ENCODE measurements at places on chromosomes 3 and 15.

DNA sequence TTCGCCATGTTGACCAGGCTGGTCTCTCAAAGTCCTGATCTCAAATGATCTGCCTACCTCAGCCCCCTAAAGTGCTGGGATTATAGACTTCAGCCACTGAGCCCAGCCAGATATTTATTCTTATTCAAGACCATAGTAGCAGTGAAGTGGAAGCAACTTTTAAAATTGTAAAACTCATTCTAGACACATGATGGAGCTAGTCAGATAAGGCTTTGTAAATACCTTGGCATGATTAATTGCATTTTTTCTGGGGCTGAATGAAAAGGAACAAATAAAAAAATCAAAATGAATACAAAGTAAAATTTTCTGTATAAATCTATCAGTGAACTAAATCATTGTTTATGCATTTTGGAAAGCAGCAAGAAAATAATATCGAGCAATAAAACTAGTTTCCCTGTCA lies 4.1 kb upstream of the MYO1E start:
- no peak for DNase-seq

- DNase-seq = peak; percentile 100
Measured at GRCh38 chr3:11136830-11137626, 17.3 kb upstream of the HRH1 start.

DNA sequence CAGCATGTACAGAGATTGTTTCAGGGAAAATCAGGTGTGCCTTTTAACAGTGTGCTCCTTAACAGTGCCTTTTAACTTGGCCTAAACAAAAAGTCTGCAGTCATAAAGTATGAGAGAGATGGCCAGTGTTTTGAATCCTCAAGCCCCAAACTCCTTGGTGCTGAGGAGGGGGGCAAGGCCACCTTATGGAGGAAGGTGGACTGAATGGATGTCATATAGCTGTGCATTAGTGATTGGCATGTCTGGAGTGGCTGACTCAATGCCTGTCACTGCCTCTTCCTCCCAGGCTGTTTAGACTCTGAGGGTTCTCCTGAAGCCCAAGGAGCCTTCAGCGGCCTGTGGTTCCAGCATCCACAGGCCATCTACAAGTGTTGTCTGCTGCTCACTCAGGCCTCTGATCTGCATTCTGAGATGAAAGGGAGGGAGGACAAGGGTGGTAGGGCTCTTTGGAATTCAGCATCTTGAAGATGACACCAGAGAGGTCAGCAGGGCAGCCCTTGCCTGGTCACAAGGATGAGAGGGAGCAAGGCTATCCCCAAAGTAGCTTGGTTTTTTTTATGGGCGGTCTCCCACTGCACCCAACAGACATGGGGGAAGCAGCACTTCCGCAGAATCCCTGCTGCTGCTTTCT lies 1.5 kb downstream of the FOXL2NB start:
- DNase-seq = no peak

GRCh38 chr3:28651159-28651558 lies 302.5 kb upstream of the AZI2 start:
- no peak for DNase-seq

DNA sequence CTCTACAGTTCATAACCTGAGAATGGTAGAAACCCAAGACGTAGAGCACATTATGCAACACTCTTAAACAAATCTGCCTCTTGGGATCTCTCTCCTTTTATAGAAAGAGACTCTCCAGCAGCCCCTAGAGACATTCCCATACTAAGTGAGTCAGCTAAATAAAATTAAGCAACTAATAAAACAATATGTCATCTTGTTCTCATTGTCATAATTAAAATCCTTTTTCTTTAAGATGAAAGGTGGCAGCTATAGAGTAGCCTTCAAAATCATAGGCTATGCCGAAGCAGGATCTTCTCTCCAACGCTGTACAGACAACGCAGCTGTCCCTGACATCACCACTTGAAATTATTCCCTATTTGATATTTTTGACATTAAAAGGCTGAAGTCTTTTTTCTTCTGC lies 790.0 kb downstream of the FHIT start:
- DNase-seq = no peak

DNA sequence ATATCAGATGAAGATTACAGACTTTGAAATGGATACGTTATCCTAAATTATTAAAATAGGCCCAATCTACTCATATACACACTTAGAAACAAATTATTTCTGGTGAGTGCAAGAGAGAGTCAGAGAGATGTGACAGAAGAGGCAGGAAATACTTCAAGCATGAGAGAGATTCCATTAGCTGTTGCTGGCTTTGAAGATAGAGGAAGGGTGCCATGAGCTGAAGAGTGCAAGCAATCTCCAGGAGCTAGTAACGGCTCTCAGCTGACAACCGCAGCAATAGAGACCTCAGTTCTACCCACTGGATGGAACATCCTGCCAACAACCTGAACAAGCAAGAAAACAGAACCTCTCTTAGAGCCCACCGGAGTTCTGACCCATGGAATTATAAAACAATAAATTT lies 270.7 kb upstream of the SLITRK3 start:
- DNase-seq = no peak

- no peak for DNase-seq
Measured at GRCh38 chr15:60299452-60300047, 98.2 kb downstream of the ANXA2 start.

DNA sequence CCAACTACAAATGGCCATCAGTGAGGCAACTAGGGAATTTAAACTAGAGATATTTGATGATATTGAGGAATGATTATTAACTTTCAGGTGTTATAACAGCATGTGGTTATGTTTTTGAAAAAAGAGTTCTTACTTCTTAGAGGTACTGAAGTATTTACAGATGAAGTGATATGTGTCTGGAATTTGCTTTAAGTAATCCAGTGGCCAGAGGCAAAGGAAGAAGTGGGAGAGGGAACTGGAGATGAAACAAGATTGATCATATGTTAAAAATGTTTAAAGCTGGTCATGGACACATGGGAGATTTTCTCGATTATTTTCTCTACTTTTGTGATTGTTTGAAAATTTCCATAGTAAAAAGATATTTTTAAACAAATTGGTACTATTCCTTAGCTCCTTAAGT lies 53.3 kb upstream of the SLCO2A1 start:
- DNase-seq = no peak

DNA sequence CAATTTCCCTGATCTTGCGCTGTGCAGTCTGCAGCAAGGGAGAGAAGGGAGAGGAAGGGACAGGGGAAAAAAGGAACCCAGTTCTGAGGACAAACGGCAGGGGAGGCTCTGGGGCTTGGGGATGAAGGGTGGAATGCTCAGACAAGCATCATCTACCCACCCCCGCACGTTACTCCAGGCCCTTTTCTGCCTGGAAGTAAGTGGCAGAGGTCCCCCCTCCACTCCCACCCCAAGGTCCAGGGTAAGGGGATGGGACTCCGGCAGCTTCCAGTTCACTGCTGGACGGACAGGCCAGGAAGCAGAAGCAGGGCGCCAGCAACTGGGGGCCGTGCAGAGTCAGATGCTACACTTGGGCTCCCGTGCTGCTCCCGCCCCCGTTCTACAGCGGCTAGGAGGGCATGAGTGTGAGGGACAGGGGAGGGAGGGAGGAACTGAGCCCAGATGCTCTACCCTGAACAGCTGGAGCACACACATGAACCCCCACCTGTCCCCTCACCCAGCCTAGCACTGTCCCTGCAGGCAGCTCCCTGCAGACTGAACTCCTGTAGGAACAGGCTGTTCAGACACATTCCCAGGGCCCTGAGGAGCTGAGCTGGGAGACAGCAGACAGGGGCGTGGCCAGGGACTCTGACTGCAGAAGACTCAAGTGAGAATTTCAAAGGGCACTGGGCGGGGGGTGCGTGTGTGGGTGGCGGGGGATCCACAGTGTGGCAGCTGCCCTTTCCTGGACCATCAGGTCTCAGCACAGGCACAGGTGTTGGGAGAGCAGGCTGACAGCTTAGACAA lies 59.7 kb downstream of the SENP2 start:
- DNase-seq = no peak

GRCh38 chr3:110027446-110028080 lies 690.2 kb upstream of the DPPA4 start:
- peak; percentile 61 for DNase-seq

- DNase-seq = no peak
Measured at GRCh38 chr3:104040896-104041295, 1325.8 kb upstream of the ALCAM start.

GRCh38 chr3:61725851-61726333 lies 164.5 kb downstream of the PTPRG start:
- DNase-seq = no peak

GRCh38 chr15:64990168-64990470 lies 405 bp upstream of the SPG21 start:
- no peak for DNase-seq

- DNase-seq = no peak
Measured at GRCh38 chr3:168295027-168295426, 199.3 kb upstream of the GOLIM4 start.

- no peak for DNase-seq
Measured at GRCh38 chr3:42476225-42477125, 26.0 kb upstream of the VIPR1 start.

DNA sequence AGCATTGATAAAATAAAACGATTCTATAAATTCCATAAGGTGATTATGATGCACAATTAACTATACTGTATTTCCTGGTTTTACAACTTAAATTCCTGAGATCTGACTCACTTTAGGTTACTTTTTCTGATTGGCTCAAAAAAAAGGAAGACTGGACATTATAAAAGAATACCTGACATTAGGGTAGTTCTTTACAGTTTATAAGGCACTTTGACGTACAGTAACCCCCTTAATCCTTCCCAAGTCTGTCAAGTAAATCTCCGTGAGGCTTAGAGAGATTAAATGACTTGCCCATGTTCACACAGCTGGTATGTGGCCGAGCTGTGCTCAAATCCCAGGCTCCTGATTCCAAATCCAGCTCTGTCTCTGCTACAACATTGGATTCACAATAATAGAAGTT lies 1.0 kb upstream of the SLTM start:
- DNase-seq = no peak

DNA sequence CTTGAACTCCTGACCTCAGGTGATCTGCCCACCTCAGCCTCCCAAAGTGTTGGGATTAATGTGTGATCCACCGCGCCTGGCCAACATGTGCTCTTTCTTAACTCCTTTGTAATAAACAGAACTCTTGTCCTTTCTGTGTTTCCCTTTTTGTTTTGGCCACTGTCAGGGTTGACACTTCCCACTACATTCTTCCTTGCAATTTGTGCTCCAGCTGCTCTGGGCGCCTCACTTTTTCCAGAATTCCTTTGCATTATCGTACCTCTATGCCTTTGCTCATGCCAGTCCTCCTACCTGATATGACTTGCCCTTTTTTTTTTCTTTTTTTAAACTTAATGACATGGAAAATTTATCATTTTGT lies 38.8 kb upstream of the SMAD3 start:
- DNase-seq = no peak

- no peak for DNase-seq
Measured at GRCh38 chr3:32780735-32781210, 37.0 kb upstream of the TRIM71 start.

- no peak for DNase-seq
Measured at GRCh38 chr3:135034291-135034768, 239.3 kb downstream of the EPHB1 start.

DNA sequence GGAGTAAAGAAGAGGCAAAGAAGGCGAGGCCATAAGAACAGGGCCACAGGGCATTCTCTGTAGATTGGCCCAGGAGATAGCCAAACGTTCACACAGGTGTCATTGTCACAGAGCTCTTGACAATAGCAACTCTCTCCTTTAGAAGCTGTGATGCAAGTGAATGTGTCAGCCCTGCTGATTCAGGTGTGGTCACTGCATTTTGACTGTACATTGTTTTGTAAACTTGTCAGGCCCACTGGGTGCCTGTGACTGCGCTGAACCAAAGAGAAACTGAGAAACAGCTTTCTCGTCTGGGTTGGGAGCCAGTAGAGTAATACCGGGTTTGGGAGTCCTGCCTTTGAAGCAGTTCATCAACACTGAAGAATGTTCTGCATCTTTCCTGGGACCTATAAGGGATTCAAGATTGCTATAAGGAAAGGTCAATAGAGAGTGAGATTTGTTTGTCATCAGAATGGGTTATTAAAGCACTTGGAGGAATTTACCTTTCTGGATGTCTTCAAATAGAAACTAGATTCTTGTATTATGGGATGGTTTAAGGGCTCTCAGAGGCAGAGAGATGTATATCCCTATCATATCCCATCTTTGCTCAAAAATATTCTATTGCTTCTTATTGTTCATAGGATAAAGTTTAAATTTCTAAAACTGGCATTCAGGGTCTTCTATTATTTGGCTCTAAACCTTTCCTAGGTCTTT lies 45.4 kb downstream of the TMEM45A start:
- no peak for DNase-seq

DNA sequence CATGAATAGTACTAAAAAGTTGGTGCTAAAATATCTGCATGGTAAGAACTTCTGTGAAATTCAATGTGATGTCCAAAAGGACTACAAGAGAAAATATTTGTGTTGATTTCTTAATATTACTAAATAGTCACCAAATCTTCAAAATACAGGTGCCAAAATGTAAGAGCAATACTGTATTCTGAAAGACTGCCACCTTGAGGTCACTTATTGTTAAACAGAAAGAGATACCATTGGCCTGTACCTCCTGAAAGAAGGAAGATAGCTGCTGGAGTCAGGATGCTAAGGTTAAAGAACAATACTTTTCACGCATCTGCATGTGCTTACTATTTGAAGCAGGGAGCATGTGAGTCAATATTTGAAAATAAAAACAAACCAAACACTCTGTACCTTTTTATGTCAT lies 72.0 kb upstream of the LSAMP start:
- no peak for DNase-seq

- peak; percentile 67 for DNase-seq
Measured at GRCh38 chr3:60579734-60580133, 671.5 kb downstream of the FHIT start.

DNA sequence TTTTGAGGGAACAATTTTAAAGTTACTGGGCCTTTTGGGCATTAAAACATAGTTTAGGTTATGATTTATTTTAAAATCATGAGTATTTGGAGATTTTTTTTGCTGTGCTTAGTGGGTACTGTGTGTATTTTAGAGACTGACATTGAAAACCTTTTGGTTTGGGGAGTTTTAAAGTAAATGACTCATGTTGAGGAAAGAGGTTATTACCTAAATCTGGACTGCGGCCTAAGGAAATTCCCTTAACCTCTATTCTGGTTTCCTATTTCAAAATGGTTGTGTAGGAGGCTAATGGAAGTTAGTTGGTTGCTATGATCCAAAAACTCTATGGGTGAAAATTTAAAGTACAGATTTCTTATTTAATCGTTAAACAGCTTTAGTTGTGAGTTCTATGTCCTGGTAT lies 57.3 kb upstream of the DPH6 start:
- no peak for DNase-seq

GRCh38 chr15:41862515-41863116 lies 24.0 kb downstream of the PLA2G4B start:
- DNase-seq = no peak

Measured in GM04503 (cell line).